ENCODE measurements at places on chromosomes 7 and 10.

DNA sequence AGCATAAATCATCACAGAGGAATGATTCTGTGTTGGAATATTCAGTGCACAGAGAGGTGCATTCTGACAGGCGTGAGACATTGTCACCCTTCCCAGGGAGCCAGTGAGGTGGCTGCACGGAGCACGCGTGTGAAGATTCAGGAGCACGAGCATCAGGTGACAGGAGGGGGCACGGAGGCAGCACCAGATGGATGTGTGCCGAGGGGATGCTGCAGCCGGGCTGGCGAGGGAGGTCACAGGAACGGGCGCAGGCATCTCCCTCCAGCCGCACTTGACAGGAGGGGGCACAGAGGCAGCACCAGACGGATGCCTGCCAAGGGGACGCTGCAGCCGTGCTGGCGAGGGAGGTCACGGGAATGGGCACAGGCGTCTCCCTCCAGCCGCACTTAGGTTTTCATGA is 66.5 kb downstream of the DIP2C start:
- no peak for DNase-seq

DNA sequence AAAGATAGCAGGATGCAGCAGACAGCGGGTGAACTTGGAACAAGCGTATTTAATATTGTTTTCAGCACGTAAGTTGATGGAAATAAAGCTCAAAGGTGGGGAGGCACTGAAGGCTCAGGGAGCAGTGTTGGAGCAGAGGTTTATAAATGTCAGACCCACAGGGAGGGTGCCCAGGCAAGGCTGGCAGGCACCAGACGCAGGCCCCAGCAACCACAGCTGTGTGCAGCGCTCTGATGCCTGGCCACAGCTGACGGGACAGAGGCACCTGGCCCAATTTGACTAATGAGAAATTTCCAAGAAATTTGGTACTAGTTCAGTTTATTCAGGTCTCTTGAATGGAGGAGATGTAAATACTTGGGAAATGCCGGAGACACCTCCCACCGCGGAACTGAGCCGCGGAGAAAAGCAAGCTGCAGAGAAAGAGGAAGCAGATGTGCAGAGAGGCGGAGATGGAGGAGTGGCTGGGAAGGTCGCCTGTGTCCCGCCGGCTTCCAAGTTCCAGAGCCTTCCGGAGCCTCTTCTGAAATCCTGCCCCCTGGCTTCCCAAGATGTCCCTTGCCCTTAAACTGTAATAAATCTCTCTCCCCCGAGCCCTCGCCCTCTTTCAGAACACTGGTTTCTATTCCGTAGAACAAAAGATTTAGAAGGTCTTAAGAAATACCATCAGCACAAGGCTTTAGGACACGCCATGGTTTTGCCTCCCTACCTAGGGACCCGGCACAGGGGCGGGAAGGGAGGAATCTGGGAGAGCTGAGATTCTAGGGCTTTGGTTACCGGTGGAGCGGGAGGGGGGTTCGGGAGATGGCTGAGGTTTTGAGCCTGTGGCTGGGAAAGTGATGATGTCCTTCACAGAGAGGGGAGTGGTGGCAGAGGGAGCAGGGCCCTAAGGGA is 38.4 kb upstream of the PLXNA4 start:
- DNase-seq: no peak

DNA sequence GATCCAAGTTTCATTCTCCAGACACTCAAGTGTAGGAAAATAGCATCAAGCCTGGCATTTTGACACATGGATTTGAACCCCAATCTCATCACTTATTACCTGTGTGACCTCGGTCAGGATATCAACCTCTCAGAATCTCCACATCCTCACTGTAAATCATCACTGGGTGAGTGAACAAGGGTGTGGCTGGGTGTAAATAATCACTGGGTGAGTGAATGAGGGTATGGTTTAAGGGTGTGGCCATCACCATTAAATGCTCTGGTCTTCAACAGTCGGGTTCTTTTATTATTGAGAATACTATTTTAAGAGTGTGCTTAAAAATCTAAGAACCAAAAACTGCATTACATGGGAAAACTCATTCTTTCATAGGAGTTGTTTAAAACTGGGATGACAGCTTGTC is 200.1 kb downstream of the DOCK4 start:
- no peak for DNase-seq

- no peak for DNase-seq
Observed at GRCh38 chr7:1967512-1968396, 265.0 kb downstream of the MAD1L1 start.

GRCh38 chr10:58513188-58514110 is 777 bp downstream of the BICC1 start:
- DNase-seq: no peak

DNA sequence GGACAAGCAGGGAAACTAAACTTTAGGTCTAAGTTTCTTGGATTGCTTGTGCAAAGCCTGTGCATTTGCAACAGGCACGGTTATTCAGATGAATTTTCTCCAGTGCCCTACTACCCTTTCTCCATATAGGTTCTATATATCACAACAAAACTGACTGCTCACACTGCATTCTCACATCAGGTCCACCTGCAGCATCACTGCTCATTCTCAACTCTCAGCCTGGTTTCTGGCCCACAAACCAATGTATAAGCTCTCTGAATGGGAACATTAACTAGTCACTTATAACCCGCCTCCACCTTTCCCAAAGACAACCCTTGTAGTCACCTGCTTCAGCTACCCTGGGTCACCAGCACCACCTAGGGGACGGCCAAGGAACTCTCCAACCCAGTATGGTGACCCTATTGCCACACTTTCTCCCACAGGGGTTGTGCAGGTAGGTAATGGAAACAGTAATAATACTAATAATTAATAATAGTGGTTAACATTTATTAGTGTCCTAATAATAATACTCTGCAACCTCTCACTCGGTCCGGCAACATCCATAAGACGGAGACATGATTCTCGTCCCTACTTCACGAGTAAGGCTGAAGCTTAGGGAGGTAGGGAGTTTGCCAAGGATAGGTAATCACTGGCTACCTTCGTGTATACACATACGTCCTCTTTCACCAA is 97.3 kb downstream of the CLEC2L start:
- peak; percentile 19 for DNase-seq

DNA sequence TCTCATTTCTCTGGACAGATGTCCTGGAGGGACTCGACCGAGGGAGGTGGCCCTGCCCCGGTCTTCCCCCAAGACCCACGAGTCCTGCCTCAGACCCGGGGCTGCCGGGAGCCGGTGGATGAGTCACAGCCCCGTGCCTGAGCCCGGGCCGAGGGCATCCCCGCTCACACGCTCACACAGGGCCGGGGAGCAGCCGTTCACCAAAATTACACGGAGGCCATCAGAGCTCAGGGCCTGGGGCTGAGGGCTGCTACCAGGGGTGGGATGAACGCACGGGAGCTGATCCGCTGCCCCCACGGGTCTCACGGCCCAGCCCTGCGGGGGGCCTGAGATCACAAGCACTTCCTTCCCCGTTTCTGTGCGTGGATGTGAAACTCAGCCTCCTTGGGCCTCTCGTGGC is 17.5 kb downstream of the FAM20C start:
- DNase-seq: no peak

GRCh38 chr7:135414850-135415439 is 95.0 kb downstream of the CNOT4 start:
- no peak for DNase-seq

- no peak for DNase-seq
Observed at GRCh38 chr7:33459340-33459751, 330.0 kb downstream of the BBS9 start.
